ENCODE measurements at places on chromosomes 3 and 15.

GRCh38 chr3:15941958-15942357, 144.2 kb upstream of the ANKRD28 start:
- no peak for DNase-seq

DNA sequence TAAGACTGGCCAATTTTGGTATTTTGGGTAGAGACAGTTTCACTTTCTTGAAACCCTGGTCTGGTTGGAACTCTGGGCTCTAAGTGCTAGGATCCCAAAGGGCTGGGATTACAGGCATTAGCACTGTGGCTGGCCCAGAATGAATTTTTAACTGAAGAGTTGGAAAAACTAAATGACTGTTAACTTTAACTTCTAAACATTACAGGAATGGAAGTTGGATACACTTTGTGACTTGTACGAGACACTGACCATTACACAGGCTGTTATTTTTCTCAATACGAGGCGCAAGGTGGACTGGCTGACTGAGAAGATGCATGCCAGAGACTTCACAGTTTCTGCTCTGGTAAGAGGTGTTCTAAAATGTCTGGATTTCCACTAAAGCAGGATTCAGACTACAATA, 3.5 kb downstream of the EIF4A2 start:
- no peak for DNase-seq

GRCh38 chr3:152688313-152688712, 146.6 kb upstream of the P2RY1 start:
- no peak for DNase-seq

DNA sequence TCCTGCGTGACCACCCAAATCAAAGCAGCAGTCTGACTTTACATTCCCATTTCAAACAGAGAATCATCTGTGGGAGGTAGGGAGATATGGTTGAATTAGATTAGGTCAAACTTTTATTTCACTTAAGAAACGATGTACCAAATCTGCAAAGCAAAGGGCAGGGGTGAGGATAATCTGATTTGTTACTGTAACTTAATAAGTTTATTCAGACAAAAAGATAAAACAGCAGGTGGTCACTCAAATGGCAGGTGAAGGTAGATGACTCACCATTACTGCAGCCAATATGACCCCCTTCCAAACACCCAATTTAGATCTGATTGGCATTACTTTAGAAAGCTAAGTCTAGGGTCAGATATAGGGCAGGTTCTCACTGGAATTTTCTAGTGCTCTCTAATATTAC, 651.0 kb upstream of the NAALADL2 start:
- no peak for DNase-seq

DNA sequence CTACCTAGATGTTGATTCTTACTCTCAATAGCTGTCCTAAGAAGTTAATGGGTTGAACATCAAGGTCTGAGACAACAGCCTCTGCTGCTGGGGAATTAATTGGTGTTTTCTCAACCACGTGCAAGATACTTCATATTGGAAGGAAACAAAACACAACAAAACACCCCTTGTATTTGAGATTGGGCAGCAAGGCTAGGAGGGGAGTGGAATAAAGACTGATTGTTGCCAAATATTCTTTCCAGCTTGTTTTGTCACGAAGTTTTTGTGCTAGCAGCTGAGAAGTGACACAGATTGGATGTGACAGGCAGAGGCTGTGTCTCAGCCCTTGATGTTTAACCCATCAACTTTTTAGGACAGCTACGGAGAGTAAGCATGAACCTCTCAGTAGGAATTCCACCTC, 808.4 kb downstream of the IGSF11 start:
- DNase-seq = no peak

DNA sequence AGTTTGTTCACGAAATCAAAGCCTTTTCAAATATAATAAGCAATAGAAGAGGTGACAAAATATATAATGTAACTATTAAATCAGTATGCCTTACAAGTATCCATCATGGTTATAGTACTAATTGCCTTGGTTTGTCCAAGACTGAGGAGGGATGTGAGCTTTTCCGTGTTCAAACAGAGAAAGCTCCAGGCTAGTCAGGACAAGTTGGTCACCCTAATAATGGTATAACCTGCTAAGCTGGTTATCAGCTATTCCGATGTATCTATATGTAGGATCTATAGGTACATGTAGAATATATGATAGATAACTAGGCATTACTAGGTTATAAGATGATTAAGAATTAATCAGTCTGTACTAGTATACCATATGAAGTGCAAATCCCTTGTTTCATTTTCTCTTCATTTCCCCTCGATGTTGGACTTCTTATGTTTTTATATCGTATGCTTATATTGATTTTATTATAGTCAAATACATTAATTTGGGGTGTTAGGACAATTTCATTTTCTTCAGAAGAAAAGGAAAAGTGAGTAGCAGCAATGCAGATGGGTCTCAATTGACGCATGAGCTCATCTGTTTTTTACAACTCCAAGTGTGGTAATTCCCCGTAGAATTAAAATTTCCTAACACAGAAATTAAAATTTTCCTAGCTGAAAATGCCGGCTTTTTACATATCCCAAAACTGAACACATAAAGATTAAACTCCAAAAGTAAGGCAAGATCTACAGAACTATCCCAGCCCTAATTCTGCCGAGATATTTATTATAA, 419.1 kb downstream of the TIGIT start:
- no peak for DNase-seq

DNA sequence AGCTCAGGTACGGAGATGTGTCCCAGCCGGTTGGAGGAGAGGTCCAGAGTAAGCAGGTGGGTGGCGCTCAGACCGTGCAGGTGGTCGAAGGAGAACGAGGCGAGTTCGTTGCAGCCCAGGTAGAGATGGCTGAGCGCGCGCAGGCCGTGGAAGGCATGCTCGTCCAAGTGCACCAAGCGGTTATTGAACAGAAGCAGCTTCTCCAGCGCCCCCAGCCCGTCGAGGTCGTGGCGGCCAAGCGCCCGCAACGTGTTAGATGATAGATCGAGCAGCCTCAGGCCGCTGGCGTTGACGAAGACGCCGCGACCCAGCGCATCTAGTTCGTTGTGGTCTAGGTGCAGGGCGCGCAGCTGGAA, 648 bp downstream of the AMIGO3 start:
- DNase-seq = no peak

DNA sequence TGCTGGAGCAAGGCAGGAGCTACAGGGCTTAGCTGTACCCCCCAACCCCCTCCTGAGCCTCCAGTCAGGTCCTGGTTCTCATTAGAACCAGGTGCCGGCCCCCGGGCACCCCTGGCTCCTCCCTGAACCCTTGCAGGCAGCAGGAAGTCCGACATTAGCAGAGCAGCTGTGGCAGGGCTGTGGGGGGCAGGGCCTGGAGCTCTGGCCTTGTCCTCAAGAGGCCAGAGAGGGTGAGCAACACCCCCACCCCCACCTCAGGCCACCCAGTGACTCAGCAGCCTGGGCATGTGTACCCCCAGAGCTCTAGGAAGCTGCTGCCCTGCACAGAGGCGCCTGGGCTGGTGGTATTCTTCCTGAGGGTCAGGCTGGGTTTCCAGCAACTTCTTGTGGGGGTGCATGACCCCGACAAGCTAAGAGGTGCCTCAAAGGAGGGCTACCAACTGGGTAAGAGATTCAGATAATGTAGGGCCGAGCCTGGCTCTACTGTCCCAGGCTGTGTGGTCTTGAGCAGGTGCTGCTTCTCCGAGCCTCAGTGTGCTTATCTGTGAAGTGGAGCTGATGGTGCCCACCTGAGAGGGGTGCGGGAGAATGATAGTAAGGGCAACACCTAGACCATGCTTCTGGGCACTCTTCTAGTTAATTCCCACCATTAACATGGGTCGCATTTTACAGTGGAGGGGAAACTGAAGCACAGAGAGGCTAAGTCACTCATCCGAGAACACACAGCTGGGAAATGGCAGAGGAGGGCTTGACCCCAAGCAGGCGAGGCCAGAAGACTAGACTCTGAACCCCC, 16.0 kb downstream of the H1-8 start:
- DNase-seq = no peak
